ENCODE measurements at places on chromosomes 4 and X.

GRCh38 chr4:120277391-120277790 is 210.7 kb upstream of the MAD2L1 start:
- DNase-seq, result no peak

DNA sequence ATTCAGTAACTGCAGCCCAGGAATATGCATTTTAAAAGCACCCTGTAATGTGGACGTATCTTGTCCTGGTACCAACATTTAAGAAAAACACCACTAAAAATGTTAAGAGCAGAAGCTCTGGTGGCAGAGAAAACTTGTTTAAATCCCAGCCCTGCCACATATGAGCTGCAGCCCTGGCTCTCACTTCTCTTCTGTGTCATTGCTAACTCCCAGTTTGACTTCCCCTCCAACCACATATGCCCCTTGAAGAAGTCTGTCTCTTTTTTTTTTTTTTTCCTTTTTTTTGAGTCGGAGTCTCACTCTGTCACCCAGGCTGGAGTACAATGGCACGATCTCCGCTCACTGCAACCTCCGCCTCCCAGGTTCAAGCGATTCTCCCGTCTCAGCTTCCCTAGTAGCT is 14.8 kb downstream of the LHFPL1 start:
- DNase-seq, result no peak

DNA sequence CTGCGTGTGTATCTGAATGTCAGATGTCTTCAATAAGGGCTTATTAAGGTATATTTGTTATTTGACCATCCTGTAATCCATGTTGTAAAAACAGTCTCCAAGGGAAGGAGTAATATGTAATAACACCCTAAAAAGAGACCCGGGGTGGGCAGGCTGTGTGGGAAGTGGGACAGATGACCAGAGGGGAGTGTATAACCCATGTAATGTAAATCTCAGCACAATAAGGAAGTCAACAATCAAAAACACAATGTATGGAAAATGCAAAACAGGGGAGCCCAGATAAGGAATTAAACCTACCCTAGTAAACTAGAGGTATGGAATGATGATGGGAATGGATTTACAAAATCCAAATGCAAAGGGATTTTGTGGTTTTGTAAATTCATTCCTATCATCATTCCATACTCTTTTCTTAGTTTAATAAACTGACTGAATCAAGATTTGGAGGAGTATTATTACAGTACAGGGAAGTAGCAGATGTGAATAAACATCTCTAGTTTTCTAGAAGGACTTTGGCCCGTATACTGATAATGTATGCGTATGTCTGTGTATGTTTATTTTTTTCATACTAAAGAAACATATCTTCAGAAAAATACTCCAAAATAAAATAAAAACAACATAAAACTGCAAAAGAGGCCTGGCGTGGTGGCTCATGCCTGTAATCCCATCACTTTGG is 15.7 kb upstream of the ENPEP start:
- DNase-seq, result no peak

- DNase-seq, result no peak
Measured at GRCh38 chr4:26746802-26747213, 113.8 kb upstream of the STIM2 start.

- no peak for DNase-seq
Measured at GRCh38 chr4:112593438-112594133, 43.1 kb downstream of the ZGRF1 start.

- peak; percentile 26 for DNase-seq
Measured at GRCh38 chrX:154490021-154490413, 412 bp downstream of the SLC10A3 start.

- DNase-seq, result no peak
Measured at GRCh38 chr4:80231180-80231579, 33.9 kb downstream of the PRDM8 start.

- DNase-seq, result no peak
Measured at GRCh38 chr4:8695237-8696219, 103.0 kb downstream of the CPZ start.

- DNase-seq, result no peak
Measured at GRCh38 chr4:6715704-6716017, 313 bp upstream of the BLOC1S4 start.

DNA sequence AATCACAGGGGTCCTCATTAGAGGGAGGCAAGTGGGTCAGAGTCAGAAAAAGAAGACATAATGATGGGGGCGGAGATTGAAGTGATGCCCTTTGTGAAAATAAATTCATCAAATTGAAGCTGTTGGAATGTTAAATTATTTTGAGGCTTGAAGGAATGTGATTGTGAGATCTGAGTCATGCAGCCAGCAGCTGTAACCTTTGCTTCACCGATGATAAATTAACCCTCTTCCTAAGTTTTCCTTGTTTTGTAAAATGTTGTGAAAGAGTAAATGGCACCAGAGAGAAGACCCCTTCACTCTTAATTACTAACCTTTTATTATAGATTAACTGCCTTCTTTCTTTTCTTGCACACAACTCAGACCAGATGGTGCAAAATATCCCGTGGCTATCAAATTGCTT is 47.7 kb upstream of the FAM9A start:
- no peak for DNase-seq

DNA sequence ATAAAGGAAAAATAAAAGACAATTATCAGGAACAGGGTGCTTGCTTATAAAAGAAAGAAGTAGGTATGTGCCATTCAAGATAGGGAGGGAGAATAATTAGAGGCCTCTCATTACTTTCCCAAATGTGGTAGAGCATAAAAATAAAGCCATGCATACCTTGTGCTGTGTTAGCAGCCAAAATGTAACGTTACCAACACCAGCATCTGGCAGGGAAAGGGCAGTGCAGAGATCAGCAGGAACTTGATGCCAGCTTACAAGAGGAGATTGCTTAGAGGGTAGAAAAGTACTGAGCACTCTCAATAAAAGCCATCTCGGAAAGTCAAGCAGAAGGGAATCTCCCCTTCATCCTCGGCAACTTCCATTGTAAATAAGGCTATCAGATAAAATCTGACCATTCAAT is 195.6 kb downstream of the RASL11B start:
- DNase-seq, result no peak

GRCh38 chr4:93394545-93395081 is 433.9 kb upstream of the ATOH1 start:
- DNase-seq, result no peak

- no peak for DNase-seq
Measured at GRCh38 chrX:78622831-78623230, 36.3 kb downstream of the RTL3 start.

DNA sequence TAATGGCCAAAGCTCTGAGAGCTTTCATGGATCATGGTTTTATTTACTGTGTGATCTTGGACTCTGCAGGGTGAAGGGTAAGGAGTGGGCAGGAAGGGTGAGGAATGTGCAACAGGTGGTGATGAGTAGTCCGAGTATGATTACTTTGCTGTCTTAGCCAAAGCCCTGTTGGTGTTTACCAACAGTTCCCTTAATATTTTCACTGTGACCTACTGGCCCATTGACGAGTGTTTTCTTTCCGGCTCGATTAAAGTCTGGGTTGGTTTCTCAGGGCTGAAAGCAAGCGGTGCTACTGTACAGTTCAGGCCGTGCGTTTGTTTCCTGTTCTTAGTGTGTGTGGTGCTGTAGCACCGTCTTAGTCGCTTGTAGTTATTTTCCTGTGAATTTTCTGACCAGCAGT is 2.6 kb downstream of the ARHGAP24 start:
- no peak for DNase-seq

- DNase-seq, result no peak
Measured at GRCh38 chr4:138961664-138962063, 53.9 kb upstream of the NOCT start.

DNA sequence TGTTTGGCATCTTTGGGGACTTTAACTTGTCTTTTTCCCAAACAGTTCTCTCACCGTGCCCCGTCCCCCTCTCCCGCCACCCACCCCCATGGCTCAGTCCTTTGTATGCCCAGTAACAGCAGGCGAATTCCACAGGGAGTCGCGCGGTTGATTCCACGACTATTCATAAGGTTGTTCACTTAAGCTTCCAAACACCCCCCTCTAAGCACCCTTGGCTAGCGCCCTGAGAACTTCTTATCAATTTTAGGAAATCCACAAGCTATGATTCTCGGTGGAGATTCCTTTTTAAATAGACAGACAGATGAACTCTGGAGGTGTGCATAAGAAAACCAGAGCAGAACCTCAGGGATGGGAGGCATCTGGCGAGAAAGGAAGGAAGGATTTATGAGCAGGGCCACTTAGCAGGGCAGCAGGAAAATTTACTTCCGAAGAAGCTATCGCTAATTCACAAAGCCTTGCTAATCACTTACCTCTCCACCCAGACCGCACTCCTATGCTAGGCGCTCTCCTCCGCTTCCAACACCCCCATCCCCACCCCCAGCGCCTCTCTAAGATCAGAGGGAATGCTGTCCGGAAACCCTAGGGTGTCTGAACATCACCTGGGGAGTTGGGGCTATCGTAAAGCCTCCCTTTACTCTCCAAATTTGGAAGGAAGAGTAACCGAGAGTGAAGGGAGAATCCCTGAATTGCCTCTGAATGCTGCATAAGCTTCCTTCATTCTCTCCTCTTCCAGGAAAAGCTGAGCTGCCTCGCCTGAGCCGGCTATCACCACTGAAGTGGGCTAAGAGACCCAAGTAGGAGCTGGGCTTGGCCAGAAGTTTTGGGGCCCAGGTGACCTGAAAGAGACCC is 1.7 kb downstream of the UNC5C start:
- DNase-seq, result no peak

DNA sequence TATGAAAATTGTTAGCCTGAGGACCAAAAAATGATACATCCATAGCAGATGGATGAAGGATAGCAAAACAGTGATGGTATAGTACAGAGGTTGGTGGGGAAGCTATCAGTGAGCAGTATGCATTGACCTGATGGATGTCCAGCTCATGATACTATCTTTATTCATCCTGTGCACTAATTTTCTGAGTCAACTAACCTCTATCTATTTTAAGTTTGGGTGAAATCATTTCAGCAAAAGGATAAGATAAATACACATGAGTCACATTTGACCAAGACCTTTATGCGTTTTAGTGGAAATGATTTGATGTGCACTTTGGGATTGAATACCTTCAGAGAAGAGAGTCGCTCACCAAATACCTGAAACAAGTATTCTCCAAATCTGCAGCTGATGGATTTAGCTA is 351.0 kb upstream of the NR3C2 start:
- no peak for DNase-seq

DNA sequence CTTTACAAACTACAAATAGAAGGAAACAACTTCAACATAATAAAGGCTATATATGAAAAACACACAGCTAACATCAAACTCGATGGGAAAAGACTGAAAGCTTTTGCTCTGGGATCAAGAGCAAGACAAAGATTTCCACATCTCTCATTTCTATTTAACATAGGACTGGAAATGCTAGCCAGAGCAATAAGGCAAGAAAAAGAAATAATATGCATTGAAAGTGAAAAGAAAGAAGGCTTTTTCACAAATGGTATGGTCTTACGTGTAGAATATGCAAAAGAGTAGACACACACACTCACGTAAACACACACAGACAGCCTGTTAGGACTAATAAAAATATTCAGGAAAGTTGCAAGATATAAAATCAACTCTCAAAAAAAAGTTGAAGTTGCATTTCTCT is 660.5 kb upstream of the PCDH10 start:
- DNase-seq, result no peak

Measured in dermis microvascular lymphatic vessel endothelial cell (primary cell).